Effector memory CD4-positive, alpha-beta T cell (primary cell): ENCODE measurements at places on chromosomes 13 and 19.

DNA sequence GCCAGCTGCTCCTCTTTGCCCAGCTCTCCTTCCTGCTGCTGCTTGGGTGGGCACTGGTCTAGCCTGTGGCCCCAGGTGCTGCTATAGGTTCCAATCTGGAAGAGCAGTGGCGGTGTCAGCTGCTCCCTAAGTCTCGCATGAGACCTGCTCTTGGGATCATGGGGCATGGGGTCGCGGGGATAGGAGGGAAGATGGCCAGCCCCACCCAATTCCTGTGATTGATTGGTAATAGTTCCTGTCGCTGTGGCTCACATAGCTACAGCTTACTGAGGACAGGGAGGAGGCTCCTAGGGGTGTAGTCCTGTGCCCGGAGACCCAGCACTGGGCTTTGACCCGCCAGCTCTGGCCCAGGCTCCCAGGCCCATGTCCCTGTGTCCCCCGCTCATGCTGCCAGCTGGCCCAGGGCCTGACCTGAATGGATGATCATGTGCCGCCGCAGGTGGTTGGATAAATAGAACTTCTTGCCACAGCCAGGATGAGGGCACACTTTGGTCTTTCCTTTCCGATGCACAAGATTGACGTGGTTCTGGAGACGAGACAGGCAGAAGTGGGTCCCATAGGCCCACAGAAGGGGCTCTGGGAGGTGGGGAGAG is 4.5 kb upstream of the ELAVL3 start:
- H3K27ac ChIP-seq, result no peak overlapping the region
- peaks cover 25% of the 10 kb centered on the region for H3K27me3 ChIP-seq
- H3K4me1 ChIP-seq, result peaks cover 18% of the 10 kb centered on the region
- H3K36me3 ChIP-seq, result peaks cover 2% of the 10 kb centered on the region

DNA sequence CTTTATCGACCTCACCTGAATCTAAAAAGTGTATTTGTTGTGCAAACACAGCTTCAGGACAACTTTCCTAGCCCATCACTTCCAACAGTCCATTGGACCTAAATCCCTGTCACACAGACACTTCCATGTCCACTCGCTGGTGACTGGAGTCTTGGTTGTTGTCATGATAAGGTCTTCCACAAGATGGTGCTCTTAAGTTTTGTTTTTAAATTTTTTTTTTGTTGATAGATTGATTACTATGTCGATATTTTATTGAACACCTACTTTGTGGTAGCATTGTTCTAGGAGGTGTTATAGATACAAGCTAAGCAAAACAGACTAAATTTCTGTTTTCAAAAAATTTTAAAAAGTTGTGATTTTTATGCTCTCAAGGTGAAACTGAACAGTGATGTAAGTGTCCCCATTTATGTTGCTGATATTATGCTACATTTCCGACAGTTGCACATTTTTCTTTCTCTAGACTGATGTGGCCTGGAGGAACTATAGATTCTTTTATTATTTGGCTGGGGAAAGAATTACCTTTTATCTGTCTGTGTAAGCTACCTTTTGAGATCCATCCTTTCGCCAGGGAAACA is 8.1 kb upstream of the ERICH6B start:
- H3K36me3 ChIP-seq, result no peaks in the 10 kb centered on the region
- H3K4me3 ChIP-seq, result no peak overlapping the region
- H3K27me3 ChIP-seq, result peaks cover 6% of the 10 kb centered on the region
- H3K27ac ChIP-seq, result no peak overlapping the region
- H3K4me1 ChIP-seq, result no peaks in the 10 kb centered on the region

DNA sequence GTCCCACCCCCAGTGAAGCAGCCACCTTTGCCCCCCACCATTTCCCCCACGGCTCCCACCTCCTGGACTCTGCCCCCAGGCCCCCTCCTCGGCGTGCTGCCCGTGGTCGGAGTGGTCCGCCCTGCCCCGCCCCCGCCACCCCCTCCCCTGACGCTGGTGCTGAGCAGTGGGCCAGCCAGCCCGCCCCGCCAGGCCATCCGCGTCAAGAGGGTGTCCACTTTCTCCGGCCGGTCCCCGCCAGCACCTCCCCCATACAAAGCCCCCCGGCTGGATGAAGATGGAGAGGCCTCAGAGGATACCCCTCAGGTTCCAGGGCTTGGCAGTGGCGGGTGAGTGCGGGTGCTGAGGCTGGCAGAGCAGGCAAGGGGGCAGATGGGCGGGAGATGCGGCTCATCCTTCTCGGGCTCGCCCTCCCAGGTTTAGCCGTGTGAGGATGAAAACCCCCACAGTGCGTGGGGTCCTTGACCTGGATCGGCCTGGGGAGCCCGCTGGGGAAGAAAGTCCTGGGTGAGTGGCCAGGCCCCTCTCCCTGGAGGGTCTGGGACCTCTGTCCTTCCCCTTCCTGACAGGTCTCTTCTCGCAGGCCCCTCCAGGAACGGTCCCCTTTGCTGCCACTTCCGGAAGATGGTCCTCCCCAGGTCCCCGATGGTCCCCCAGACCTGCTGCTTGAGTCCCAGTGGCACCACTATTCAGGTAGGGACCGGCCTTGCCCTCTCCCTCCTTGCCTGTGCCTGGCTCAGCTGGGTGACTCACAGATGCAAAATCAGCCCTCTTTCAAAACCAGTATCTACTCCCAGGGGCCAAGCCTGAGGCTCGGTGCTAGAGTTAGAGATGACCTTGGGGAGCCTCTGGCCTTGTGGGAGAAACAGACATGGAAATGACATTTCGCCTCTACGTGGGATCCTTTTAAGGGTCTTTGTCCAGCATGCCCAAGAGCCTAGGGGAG is 8.8 kb downstream of the IGFLR1 start:
- no peak overlapping the region for H3K27ac ChIP-seq
- H3K4me3 ChIP-seq, result no peak overlapping the region

DNA sequence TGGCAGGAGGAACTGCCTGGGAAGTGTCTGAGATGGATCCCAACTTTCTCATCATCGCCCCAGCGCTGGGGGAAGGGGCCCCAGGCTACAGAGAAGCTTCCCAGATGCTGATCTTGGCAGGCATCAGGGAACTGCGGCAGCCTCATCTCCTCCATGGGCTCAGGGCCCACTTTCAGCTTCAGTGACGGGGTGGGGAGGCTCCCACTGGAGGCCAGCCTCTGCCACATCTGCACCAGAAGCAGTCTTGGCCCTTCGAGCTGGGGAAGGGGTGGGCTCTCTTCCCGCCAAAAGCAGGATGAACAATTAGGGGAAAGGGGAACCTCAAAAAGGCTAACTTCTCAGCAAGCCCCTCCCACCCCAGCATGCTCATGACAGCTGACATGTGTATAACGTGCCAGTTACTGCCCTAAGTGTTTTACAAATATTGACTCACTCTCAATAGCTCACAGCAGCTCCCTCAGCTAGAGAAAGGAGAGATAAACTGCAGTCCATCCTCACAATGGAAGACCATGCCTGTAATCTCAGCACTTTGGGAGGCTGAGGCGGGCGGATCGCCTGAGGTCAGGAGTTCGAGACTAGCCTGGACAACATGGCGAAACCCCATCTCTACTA is 7.1 kb upstream of the S1PR2 start:
- no peak for DNase-seq
- H3K36me3 ChIP-seq, result no peaks in the 10 kb centered on the region
- peaks cover 14% of the 10 kb centered on the region for H3K4me1 ChIP-seq
- no peak overlapping the region for H3K27ac ChIP-seq
- H3K4me3 ChIP-seq, result no peak overlapping the region

DNA sequence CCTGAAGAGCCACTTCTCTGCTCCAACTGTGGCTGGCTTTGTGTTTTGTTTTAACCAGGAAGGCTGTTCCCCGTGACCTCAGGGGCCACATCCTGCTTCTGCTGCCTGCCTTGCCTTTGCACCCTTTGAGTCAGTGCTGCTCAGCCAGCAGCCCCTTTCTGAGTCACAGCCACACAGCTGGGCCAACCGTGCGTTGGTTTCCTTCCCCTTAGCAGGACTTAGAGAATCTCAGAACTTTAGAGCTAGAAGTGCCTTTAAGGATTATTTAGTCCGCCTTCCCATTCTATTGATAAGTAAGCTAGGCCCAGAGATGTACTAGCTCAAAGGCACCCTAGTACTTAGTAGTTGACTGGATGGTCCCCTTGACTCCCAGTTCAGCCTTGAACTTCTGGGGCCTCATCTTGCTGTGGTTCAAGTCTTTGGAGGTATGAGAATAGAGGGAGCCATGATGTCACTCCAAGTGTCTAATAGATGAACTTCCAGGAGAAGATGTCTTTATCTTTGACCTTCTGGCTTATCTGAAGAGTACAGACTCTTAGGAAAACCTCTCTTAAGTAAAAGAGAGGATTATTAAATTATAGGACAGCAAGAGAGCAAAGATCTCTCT is 8.0 kb downstream of the RGCC start:
- peaks cover 52% of the 10 kb centered on the region for H3K36me3 ChIP-seq
- peak overlapping the region; percentile 33 for H3K4me3 ChIP-seq
- peak; percentile 76 for DNase-seq
- H3K27ac ChIP-seq, result peak overlapping the region; percentile 91
- peaks cover 72% of the 10 kb centered on the region for H3K4me1 ChIP-seq

- no peak overlapping the region for H3K4me3 ChIP-seq
- H3K27me3 ChIP-seq, result no peaks in the 10 kb centered on the region
- DNase-seq, result no peak
- H3K27ac ChIP-seq, result no peak overlapping the region
- H3K4me1 ChIP-seq, result no peaks in the 10 kb centered on the region
These were observed 10.2 kb downstream of the NFKBID start for GRCh38 chr19:35890113-35890650.

DNA sequence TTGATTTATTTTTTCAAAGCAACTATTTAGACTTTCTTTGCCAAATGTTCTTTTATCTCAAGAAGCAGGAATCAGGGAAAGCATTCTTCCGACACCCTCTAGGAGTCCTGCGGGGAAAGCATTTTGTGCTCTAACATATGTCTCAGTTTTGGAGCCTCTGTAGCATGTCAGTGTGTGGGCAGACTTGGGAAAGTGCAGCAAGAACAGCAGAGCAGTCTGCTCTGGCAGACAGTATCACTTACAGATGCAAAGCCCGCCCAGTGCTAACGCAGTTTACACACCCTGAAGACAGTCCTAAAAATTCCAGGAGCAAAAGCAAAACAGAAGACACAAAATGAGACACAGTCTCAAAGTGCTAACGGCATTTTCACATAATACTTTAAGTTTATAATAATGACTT is 393.5 kb downstream of the KLF12 start:
- no peak overlapping the region for H3K4me3 ChIP-seq
- no peak for DNase-seq
- H3K36me3 ChIP-seq, result no peaks in the 10 kb centered on the region
- no peaks in the 10 kb centered on the region for H3K4me1 ChIP-seq

GRCh38 chr13:73058432-73058735 is 421 bp upstream of the KLF5 start:
- no peak for DNase-seq
- H3K4me3 ChIP-seq, result peak overlapping the region; percentile 69
- no peaks in the 10 kb centered on the region for H3K36me3 ChIP-seq
- H3K4me1 ChIP-seq, result peaks cover 6% of the 10 kb centered on the region

GRCh38 chr13:47289567-47289966 is 392.7 kb upstream of the HTR2A start:
- H3K4me3 ChIP-seq, result no peak overlapping the region
- H3K36me3 ChIP-seq, result no peaks in the 10 kb centered on the region
- H3K27me3 ChIP-seq, result no peaks in the 10 kb centered on the region
- no peak overlapping the region for H3K27ac ChIP-seq

GRCh38 chr19:5285311-5285710 is 55.3 kb downstream of the PTPRS start:
- no peak for DNase-seq
- no peaks in the 10 kb centered on the region for H3K36me3 ChIP-seq
- no peaks in the 10 kb centered on the region for H3K4me1 ChIP-seq
- no peak overlapping the region for H3K4me3 ChIP-seq

GRCh38 chr19:38849147-38849859 is 483 bp downstream of the HNRNPL start:
- DNase-seq, result peak; percentile 91
- peak overlapping the region; percentile 98 for H3K27ac ChIP-seq
- peaks cover 40% of the 10 kb centered on the region for H3K36me3 ChIP-seq
- peaks cover 45% of the 10 kb centered on the region for H3K4me1 ChIP-seq

- DNase-seq, result no peak
- no peaks in the 10 kb centered on the region for H3K4me1 ChIP-seq
- no peak overlapping the region for H3K4me3 ChIP-seq
- no peaks in the 10 kb centered on the region for H3K27me3 ChIP-seq
These were observed 12.5 kb downstream of the CEACAM3 start for GRCh38 chr19:41808663-41809566.

GRCh38 chr13:51612867-51613266 is 28.6 kb downstream of the WDFY2 start:
- no peak overlapping the region for H3K4me3 ChIP-seq
- H3K27ac ChIP-seq, result no peak overlapping the region
- no peak for DNase-seq
- no peaks in the 10 kb centered on the region for H3K36me3 ChIP-seq
- no peaks in the 10 kb centered on the region for H3K27me3 ChIP-seq

DNA sequence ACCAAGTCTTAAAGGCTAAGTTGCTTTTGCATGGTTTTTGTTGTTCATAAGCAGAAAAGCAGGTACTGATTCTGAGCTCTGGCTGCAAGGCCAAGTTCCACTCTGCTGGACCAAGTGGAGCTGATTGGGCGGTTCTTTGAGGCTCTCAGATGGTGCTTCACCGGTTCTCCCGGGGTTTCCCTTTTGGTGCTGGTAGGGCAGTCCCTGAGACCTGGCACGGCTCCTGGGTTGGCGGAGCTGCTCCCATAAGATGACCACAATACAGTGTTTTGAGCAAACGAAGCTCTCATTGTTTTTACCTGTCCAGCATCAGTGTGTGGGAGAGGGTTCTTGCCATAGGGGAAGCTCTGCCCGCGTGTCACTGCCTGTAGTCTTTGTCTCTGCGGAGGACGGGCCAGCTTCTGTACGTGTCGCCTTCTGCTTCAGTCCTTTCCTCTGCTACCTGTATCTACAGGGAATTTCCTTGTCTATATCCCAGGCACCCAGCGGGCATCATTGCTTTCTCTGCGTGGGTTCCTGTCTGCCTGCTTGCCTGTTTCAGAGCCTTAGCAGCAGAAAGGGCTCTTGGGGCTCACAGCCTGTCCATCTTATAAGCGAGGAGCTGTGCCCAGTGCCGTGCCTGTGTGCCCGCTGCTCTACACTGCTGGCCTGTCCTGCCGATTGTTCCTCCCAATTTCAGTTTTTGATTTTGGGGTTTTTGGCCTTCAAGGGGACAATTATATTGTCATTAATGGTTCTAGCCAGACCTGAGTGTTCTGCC is 2.3 kb downstream of the U2AF2 start:
- no peaks in the 10 kb centered on the region for H3K27me3 ChIP-seq
- peaks cover 37% of the 10 kb centered on the region for H3K36me3 ChIP-seq
- H3K27ac ChIP-seq, result peak overlapping the region; percentile 99

DNA sequence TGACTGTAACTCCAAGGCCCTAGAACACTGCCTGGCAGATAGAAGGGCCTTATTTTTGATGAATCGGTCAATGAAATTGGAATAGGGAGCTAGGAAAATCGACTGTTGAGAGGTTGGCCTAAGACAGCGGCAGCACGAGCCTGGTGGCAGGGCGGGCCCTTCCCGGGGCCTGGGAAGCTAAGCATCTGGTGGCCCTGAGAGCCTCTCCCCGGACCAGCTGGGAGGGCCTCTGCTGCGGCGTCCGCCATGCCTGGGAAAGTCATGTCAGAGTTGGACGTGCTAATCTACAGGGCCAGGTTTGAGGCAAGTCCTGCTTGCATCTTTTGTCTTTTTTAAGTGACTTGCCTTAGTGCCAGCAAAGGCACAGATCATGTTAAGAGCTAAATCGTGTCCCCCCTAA is 11.2 kb upstream of the GPR12 start:
- H3K36me3 ChIP-seq, result no peaks in the 10 kb centered on the region
- H3K27me3 ChIP-seq, result no peaks in the 10 kb centered on the region
- no peak for DNase-seq
- H3K4me3 ChIP-seq, result no peak overlapping the region

GRCh38 chr13:93422980-93423543 is 196.5 kb downstream of the GPC6 start:
- H3K4me3 ChIP-seq, result no peak overlapping the region
- H3K27me3 ChIP-seq, result no peaks in the 10 kb centered on the region
- no peaks in the 10 kb centered on the region for H3K4me1 ChIP-seq
- H3K27ac ChIP-seq, result no peak overlapping the region
- no peaks in the 10 kb centered on the region for H3K36me3 ChIP-seq
